ENCODE measurements at places on chromosomes 3 and 15. TPM values are rescaled to one million over a fixed set of nuclear protein-coding genes. Genes with fewer than 3 reads are reported as not detected.

DNA sequence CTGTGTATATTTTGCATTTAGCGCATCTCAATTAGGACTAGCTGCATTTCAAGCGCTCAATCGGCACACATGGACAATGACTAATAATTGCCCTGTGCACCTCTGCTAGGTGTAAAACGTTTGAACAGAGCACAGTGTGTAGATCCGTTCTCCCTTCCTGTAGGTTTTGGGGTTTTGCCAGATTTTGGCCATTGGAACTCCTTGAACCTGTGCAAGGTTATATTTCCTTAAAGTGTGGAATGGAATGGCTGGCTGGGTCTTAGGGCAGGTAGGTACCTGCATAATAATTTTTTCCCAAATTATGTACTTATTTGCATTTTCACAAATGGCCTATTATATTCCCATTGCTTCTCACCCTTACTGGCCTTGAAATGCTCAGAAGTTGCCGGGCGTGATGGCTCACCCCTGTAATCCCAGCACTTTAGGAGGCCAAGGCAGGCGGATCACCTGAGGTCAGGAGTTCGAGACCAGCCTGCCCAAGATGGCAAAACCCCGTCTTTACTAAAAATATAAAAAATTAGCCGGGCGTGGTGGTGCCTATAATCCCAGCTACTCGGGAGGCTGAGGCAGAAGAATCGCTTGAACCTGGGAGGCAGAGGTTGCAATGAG is 777 bp downstream of the RNU5B-1 start:
- peak overlapping the region; percentile 8 for H3K27ac ChIP-seq
- DNase-seq: no peak
- H3K4me3 ChIP-seq: no peak overlapping the region
- H3K36me3 ChIP-seq: no peaks in the 10 kb centered on the region

GRCh38 chr15:44308889-44309288 is 20.4 kb downstream of the GOLM2 start:
- no peaks in the 10 kb centered on the region for H3K36me3 ChIP-seq
- no peak overlapping the region for H3K27ac ChIP-seq
- DNase-seq: no peak
- no peaks in the 10 kb centered on the region for H3K27me3 ChIP-seq
- no peak overlapping the region for H3K4me3 ChIP-seq
- no peaks in the 10 kb centered on the region for H3K4me1 ChIP-seq

TMEM40 gene
- total RNA-seq: 0.14 TPM

GRCh38 chr15:69074843-69075224 is 60.3 kb downstream of the NOX5 start:
- peaks cover 21% of the 10 kb centered on the region for H3K4me1 ChIP-seq
- H3K27me3 ChIP-seq: peaks cover 10% of the 10 kb centered on the region
- H3K4me3 ChIP-seq: peak overlapping the region; percentile 80
- H3K36me3 ChIP-seq: no peaks in the 10 kb centered on the region
- no peak overlapping the region for H3K27ac ChIP-seq

ACTRT3 gene
- 6.4 TPM for total RNA-seq

HTR3E gene
- total RNA-seq: not detected

DPP8 gene
- total RNA-seq: 21.7 TPM

GRCh38 chr3:44624749-44625480 is at the start of gene ZNF197:
TSS of gene ZNF197 (plus strand) at chr3:44625036. CDS start at chr3:44629155, 4,119 bp downstream.
- peak within 1 kb of the TSS; percentile 82 for H3K4me3 ChIP-seq
- peak within 1 kb of the TSS; percentile 7 for H3K27ac ChIP-seq
- H3K36me3 ChIP-seq: no peaks in the 10 kb centered on the region
- H3K27me3 ChIP-seq: no peaks in the 10 kb centered on the region
- DNase-seq: peak; percentile 98

DNA sequence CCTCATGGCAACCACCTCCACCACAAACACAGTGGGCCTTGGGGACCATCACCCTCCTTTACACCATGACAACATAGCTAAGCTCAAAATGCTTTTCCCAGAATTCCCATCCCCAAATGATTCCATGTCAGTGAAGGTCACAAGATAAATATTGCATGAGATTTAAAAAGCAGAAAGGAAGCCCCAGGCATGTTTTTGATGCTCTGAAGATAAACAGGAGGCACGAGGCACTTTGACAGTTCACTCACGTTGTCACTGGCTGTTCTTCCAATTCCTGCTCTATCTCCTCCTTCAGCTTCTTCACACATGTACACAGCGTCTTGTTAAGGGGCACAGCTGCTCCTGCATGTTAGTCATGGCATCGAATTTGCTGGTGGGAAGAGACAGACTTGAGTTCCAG is 180.4 kb downstream of the STAC start:
- H3K4me1 ChIP-seq: no peaks in the 10 kb centered on the region
- no peak overlapping the region for H3K4me3 ChIP-seq
- DNase-seq: no peak
- no peaks in the 10 kb centered on the region for H3K27me3 ChIP-seq

DNA sequence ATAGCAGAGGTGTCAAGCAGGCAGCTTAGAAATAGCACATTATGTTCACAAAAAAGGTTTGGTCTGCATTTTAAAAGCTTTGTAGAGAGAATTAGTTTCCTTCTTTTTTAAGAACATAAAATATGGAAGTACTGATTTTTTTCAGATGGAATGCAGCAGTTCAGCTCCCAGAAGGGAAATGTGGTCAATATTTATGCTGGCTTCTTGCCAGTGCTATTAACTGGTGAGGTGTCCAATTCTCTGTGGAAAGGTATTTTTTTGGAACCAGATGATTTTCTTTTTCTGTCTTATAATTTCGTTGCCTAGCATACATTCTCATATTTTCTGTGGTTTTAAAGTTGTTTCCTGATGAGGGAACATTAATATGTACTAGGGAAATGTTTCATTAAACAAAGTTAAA is 211.4 kb upstream of the ZNF385D start:
- H3K36me3 ChIP-seq: no peaks in the 10 kb centered on the region
- no peaks in the 10 kb centered on the region for H3K4me1 ChIP-seq
- no peaks in the 10 kb centered on the region for H3K27me3 ChIP-seq
- no peak for DNase-seq
- no peak overlapping the region for H3K4me3 ChIP-seq
- no peak overlapping the region for H3K27ac ChIP-seq

DNA sequence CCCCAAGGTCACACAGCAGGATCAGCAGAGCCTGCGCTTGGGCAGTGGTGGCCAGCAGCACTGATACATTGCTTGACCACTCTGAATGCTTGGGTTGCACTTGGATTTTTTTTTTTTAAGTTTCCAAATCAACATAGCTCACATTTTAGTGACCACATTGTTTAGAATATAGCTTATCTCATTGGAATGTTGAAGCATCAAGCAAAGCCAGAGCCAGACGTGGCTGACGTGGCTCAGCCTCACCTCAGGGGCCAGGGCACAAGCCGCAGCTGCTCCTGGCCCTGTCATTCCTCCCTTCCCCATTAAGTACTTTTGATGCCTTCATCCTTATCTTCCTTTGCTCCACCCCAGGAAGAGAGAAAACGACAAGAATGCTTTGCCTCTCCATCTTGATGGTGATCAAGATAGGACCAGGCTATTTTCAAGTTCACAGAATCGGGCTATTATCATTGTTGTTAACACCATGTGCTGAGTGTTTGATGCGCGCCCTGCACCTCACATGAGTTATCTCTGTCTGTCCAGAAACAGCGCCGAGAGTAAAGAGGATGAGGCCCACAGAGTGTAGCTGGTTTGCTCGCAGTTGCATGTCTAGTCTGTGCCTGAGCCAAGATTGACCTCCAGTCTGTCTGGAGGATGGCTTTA is 75.8 kb downstream of the AAGAB start:
- no peak overlapping the region for H3K4me3 ChIP-seq
- peaks cover 7% of the 10 kb centered on the region for H3K4me1 ChIP-seq
- H3K27ac ChIP-seq: no peak overlapping the region
- no peaks in the 10 kb centered on the region for H3K36me3 ChIP-seq

DNA sequence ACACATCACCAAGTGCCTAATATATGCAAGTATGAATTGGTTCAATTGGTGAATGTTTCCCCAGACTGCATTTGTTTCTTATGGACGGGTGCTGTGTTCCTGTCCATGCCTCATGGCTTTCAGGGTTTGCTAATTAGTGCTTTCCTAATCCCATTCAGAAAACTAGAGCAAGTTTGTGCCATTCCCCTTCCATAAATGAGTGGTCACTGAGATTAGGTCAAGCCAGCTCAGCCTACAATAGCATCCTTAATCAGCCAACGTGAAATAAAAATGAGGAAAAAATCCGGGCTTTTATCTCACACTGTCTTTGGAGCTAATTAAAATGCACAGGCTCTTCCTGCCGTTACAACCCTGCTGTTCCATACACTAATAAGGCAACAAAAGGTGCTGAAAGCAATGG is 788.8 kb downstream of the ROBO1 start:
- H3K27ac ChIP-seq: no peak overlapping the region
- H3K4me1 ChIP-seq: peaks cover 59% of the 10 kb centered on the region
- H3K27me3 ChIP-seq: no peaks in the 10 kb centered on the region

GRCh38 chr3:120350401-120350941 is 1.3 kb upstream of the LRRC58 start:
- peaks cover 10% of the 10 kb centered on the region for H3K4me1 ChIP-seq
- H3K27me3 ChIP-seq: peaks cover 22% of the 10 kb centered on the region
- DNase-seq: peak; percentile 10
- no peaks in the 10 kb centered on the region for H3K36me3 ChIP-seq
- H3K27ac ChIP-seq: no peak overlapping the region

- no peaks in the 10 kb centered on the region for H3K36me3 ChIP-seq
- peaks cover 17% of the 10 kb centered on the region for H3K4me1 ChIP-seq
- no peak overlapping the region for H3K27ac ChIP-seq
- no peak overlapping the region for H3K4me3 ChIP-seq
These were observed 105.8 kb downstream of the CYP19A1 start for GRCh38 chr15:51232581-51232980.

- H3K4me1 ChIP-seq: no peaks in the 10 kb centered on the region
- H3K4me3 ChIP-seq: no peak overlapping the region
- H3K27me3 ChIP-seq: no peaks in the 10 kb centered on the region
- DNase-seq: no peak
These were observed 13.5 kb downstream of the BFSP2 start for GRCh38 chr3:133413161-133414020.

DNA sequence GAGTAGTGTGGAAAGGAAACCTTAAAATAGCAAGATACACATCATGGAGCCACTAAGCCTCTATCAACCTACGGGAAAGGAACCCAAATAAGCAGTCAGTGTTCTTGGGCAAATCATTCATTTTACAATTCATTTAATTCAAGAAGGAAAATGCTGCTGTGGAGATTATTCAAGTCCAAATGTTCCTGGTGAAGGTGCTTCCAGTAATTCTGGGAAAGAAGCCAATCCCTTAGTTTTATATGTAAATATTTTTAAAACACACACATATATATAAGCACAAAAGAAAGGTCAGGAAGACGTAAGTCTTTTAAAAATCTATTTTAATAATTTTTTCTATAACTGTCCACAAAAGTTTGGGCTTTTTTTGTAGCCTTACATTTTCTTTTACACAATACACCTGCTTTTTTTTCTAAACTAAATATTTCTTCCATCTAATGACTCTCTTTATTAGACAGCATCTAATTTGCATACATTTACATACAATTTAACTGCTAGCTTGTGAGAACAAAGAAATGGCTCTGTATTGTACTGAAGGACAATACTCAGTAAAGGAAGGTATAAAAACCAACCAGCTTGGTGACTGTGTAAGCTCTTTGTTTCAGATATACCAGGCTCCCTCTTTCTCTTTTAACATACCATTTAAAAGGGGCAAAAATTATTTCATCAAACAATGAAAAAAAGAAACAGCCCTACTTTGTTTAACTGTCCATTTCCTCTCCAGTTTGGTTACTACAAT is 269.5 kb downstream of the ZBTB20 start:
- DNase-seq: peak; percentile 21
- no peaks in the 10 kb centered on the region for H3K27me3 ChIP-seq
- H3K4me1 ChIP-seq: peaks cover 21% of the 10 kb centered on the region
- H3K27ac ChIP-seq: no peak overlapping the region
- H3K4me3 ChIP-seq: no peak overlapping the region

- 0 out of 2 replicates have a peak overlapping the region, but pooled peaks have one; percentile 2 for H3K27ac ChIP-seq
- peak; percentile 33 for DNase-seq
- H3K27me3 ChIP-seq: no peaks in the 10 kb centered on the region
- H3K4me1 ChIP-seq: peaks cover 15% of the 10 kb centered on the region
- H3K4me3 ChIP-seq: no peak overlapping the region
These were observed 74.6 kb downstream of the ARHGEF26 start for GRCh38 chr3:154195620-154196356.

GRCh38 chr3:115281697-115282675 is 134.9 kb upstream of the ZBTB20 start:
- H3K36me3 ChIP-seq: no peaks in the 10 kb centered on the region
- DNase-seq: no peak
- H3K27me3 ChIP-seq: no peaks in the 10 kb centered on the region
- no peaks in the 10 kb centered on the region for H3K4me1 ChIP-seq
- H3K27ac ChIP-seq: no peak overlapping the region

IQCF5 gene
- total RNA-seq: not detected

- H3K36me3 ChIP-seq: peaks cover 6% of the 10 kb centered on the region
- H3K27ac ChIP-seq: no peak overlapping the region
- no peak overlapping the region for H3K4me3 ChIP-seq
- H3K4me1 ChIP-seq: no peaks in the 10 kb centered on the region
These were observed 26.4 kb upstream of the MME start for GRCh38 chr3:155053756-155054155.

DNA sequence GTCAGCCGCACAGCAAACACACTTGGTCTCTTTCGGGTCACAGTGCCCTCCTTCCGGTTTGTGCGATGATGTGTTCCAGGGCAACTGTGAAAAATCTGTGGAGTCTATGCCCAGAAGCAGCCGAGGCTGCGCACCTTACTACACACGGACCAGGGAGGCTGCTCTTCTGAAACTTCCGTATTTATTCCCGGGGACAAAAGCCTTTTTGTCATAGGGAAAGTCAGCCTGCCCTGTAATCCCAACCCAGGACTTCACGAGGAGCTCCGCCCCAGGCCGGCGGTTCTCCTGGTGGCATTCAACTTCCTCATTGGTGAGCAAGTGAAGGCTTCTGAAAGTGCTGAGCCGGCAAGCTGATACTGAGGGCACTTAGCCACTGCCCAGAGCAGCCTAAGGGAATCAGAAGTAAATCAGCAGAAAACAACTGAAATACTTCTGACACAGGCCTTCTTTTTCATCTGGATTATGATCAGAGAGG is 126.5 kb downstream of the FMN1 start:
- H3K27me3 ChIP-seq: no peaks in the 10 kb centered on the region
- H3K4me3 ChIP-seq: peak overlapping the region; percentile 44

DNA sequence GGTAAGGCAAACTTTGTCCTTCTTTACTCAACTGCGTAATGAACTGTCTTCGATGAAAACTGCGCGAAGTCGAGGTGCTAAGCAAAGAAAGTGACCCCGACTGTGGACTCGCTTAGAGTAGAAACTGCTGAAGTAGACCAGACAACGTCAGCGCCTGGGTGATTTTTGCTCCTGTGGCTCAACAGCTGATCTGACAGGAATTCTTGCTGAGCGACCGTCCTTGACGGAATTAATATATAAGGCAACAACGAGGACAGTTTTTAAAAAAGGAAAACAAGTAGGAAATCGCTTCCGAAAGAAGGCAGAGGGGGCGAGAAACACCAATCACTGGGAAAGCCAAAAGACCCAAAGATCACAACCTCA is 541 bp downstream of the RPS27L start:
- peak overlapping the region; percentile 83 for H3K4me3 ChIP-seq
- H3K36me3 ChIP-seq: peaks cover 28% of the 10 kb centered on the region
- DNase-seq: peak; percentile 39
- no peaks in the 10 kb centered on the region for H3K27me3 ChIP-seq
- no peaks in the 10 kb centered on the region for H3K4me1 ChIP-seq
- H3K27ac ChIP-seq: peak overlapping the region; percentile 96

ARHGAP31 gene
- 4.2 TPM for total RNA-seq

Measured in GM23338 (cell line).